ENCODE measurements at places on chromosomes 7 and 10. TPM values are rescaled to one million over a fixed set of nuclear protein-coding genes. Genes with fewer than 3 reads are reported as not detected.

- DNase-seq: no peak
Measured at GRCh38 chr10:103466734-103467133, 8.0 kb upstream of the CALHM1 start.

DNA sequence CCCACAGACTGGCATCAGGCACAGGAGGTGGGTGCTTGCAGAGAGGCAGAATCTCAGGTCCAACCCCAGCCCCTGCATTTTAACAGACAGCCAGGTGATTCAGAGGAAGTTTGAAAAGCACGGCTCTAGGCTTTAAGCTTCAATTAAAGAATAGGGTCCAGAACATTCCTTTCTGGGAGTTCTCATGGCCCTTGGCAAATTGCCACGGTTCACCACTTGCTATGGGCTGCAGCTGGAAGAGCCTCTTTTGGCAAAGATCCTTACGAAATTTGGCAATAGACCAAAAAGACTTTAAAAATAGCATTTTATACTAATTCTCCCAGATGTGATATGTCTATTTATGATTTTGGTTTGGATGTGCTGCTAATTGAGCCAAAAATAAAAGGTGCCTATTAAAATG is 148.1 kb downstream of the ITGA8 start:
- DNase-seq: peak; percentile 51

GRCh38 chr10:25047591-25048301 is 31.3 kb downstream of the THNSL1 start:
- DNase-seq: no peak

DNA sequence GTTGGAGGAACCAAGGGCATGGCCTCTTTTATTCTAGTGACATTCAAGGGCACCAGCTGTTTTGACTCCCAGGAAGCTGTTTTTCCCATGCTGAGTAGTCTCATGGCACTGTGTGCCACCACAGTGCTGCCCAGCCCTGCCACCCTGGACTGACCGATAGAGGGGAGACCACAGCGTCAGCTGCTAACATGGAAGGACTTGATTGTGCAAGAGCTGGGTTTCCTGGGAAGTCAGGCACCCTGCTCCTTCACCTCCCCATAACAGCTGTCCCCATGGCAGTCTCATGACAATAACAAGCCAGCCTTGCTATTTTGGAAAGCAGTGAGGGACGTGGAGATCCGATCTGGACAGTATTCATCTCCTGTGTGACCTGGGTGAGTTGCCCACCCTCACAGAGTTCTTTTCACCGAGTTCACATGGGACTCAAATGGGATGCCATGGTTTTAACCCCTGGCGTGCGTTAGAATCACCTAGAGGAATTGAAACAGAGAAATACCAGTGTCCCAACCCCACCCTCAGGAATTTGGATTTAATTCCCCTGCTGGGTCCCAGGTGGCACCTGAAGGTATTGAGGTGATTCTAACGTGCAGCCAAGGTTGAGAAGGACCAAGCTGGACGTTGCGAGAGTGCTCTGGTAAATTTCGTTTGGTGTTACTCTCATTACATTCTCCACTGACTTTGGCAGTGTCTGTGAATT is 174.8 kb downstream of the CELF2 start:
- peak; percentile 43 for DNase-seq

DNA sequence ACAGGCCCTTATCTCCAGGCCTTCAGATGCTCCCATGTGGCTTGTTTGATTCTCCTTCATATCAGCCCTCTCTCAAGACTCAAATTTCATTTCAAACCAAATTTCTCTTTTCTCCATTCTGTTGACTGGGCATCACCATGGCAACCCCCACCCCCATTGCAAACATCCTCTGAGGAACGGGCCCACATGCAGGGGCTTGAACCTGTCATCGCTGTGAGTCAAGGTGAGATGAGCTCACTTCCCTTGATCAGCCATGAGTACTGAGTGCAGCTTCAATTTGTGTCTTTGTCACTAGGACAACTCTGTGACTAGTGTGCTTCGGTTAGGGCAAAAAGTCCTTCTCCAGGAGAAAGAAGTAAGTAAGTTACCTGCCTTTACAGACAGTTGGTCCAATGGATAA is 41.9 kb downstream of the CALML3 start:
- peak; percentile 25 for DNase-seq

DNA sequence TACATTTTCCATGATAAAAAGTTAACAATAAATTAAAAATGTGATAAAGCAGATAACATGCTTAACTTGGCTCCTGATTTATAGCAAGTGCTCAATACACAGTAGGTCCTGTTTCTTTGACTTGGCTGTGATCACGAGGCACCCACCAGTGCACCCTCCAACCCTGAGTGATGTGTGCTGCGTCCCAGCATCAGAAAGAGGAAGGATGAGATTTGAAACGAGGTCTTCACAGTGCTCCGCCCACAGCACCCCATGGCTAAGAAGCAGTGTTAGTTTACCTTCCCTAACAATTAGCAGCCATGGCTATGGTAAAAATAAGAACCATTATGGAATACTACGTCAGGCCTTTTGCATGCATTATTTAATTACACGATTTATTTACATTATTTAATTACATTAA is 292.0 kb upstream of the ZMIZ1 start:
- no peak for DNase-seq

- no peak for DNase-seq
Measured at GRCh38 chr7:100510437-100511239, 26.9 kb downstream of the NYAP1 start.

DNA sequence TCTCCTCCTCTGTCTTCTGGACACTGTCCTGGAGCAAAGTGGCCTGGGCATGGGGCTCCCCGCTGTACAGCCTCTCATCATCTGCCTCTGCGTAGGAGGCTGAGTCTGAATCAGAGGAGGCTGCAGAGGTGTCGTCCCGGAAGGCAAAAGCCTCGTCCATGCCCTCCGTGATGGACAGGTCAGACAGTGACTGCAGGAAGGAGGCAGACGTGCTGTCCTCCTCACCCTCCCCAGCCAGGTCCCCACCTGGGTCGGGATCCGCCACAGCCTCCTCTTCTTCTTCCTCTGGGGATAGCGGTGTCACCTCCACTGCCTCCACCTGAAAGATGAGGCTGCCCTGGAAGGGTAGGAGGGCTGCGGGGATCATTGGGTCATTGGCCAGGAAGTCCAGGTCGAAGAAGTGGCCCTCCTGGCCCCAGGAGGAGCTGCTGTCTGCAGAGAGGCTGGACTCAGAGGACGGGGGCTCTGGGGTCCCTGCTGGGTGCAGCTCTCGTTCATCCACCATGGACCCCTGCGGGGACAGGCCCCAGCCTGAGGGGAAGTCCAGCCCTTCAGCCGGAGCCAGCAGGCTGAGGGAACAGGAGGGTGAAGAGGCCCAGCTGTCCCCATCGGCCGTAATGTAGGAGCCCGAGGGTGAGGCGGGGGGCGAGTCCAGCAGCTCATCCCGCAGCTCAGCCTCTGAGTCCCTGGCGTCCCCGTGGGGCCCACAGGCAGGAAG is 3.7 kb downstream of the NACAD start:
- DNase-seq: no peak

DNA sequence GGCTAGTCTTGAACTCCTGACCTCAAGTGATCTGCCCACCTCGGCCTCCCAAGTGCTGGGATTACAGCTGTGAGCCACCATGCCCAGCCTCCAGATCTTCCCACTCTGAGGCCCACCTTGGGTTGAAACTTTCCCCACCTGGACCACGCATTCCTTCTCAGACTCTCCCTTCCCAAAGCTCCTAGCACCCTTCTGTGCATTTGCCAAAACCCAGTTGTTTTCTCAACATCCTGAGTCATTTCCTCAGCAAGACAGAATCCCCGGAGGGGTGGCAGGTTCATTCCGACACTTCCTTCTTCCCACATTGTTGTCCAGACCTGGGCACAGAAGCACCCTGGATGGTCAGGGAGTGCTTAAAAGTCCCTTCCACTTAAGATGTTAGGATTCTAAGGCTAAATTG is 28.9 kb downstream of the BAG3 start:
- no peak for DNase-seq

GRCh38 chr7:84668116-84668515 is 473.5 kb upstream of the SEMA3A start:
- no peak for DNase-seq

SLC16A9 gene
- total RNA-seq: 8.0 TPM

CYP3A5 gene
- 104 TPM for total RNA-seq

STARD3NL gene
- 31.1 TPM for total RNA-seq

A1CF gene
- total RNA-seq: not detected

AOAH gene
- 12.3 TPM for total RNA-seq

ATRNL1 gene
- 18.4 TPM for total RNA-seq

CALHM3 gene
- total RNA-seq: not detected

VWC2 gene
- total RNA-seq: 0.10 TPM

CALU gene
- total RNA-seq: 82.5 TPM

FXYD4 gene
- total RNA-seq: 13.8 TPM
